Hindlimb muscle (tissue), 1 donor: ENCODE measurements at places on chromosomes 11 and 22.

DNA sequence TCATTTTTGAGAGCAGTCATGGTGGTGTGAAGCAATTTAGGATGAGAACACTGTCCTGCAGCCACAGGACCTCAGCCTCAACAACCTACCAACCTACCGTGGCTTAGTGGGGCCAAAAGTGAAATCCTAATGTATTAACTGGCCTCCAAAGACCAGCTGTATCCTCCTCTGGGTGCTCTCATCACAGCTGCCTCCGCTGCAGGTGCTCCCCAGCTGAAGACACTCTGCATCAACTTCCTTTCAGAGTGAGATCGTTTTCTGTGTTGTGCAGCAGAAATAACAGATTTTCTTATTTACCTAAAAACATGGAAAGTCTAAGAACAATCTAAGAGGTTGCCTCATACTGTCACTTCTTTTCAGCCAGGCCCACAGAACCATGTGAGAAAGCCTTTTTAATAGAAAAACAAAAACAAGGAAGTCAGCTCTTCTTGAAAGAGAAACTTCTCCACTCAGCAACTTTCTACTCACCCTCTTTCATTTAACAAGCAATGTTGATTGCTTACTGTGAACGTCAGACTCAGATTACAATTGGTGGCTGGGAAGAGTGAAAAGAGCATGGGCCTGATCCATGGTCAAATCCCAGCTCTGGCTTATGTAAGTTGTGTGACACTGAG lies 136.1 kb downstream of the TENM4 start:
- DNase-seq = no peak

DNA sequence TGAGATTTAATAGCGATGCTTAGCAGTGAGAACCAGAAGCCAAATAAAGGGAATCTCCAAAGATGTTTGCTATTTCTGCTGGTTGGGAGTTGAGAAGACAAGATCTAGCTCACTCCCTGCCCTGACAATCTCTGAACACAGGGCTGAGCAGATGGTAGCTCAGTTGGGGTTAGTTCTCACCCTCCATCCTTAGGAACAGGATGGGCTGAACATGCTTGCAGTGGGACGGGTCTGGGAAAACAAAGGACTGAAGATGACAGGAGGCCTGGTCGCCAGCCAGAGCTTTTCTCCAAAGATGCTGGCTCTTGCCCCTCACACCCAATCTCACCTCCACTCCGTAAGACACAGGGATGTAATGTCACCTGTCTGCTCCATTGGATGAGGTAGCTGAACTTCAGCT lies 72.7 kb downstream of the SC5D start:
- DNase-seq = no peak

GRCh38 chr22:33400891-33401290 lies 342.7 kb upstream of the SYN3 start:
- DNase-seq = no peak

DNA sequence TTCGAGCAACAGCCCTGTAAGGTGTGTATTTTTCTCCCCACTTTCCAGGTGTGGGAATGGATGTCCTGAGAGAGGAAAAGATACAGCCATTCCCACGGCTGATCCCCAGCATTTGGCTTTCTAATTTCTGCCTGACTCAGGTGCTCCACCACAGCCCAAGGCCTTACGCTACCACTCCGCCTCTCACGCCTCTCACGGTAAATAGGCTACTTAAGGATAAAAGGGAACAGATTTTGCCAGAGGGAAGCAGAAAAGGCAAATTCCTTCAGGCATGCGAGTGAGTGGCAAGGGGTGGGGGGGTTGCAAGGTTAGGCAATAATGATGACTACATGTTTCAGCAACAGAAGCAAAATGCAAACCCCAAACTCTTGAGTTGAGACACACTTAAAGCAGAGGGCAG lies 9.2 kb downstream of the PVALB start:
- no peak for DNase-seq

DNA sequence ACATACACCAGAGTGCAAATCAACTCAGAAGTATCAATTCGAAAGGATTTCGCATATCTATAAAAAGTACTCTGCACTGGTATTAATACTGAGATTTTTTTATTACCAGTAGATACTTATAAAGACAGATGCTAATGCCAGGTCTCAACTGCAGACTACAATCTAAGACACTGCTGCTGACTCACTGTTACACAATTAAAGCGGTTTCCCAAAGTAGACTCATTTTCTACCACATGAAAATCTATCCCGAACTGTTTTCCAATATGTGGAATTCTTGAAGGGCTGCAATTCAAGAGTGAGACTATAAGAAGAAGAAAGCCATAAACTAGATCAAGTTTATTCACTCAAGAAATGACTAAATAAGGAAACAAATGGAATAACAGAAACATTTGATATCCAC lies 57.2 kb upstream of the ARHGAP32 start:
- no peak for DNase-seq
